Memory B cell (primary cell): ENCODE measurements at places on chromosomes 2 and 18.

GRCh38 chr2:241745276-241745675 lies 10.8 kb downstream of the D2HGDH start:
- DNase-seq: no peak

DNA sequence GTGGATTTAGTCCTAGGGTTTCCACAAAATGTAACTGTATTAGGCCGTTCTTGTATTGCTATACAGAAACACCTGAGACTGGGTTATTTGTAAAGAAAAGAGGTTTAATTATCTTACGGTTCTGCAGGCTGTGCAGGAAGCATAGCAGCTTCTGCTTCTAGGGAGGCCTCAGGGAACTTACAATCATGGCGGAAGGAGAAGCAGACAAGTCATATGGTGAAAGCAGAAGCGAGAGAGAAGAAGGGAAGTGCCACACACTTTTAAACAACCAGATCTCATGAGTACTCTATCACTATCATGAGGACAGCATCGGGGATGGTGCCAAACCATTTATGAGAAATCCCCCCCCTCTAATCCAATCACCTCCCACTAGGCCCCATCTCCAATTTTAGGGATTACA lies 9.5 kb upstream of the CCDC68 start:
- DNase-seq: no peak

DNA sequence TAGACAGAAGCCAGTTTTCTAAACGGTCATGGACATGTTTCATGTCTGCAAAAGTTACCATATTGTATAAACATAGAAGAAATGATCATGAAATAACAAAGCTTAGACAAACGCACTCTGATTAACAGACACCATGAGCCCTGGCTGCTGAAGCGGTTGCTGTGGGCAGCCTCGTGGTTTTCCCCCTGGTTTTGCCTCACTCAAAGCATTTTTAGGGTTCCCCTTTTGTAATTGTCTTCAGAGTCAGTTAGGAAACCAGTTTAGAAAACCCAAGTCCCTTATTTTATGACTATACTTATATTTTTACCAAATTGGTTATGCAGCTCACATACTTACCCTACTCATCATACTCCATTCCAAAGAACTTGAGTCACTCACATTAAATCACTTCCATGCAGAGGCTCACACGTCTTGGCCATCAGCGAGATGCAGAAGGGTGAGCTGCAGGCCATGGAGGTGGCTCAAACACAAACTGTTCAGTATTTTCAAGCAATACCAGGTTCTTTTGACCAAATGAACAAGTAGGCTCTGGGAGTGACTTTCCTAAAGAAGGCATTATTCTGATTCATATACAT lies 105.6 kb upstream of the SALL3 start:
- DNase-seq: no peak

GRCh38 chr2:227414846-227415245 lies 27.1 kb upstream of the SCYGR1 start:
- DNase-seq: no peak

DNA sequence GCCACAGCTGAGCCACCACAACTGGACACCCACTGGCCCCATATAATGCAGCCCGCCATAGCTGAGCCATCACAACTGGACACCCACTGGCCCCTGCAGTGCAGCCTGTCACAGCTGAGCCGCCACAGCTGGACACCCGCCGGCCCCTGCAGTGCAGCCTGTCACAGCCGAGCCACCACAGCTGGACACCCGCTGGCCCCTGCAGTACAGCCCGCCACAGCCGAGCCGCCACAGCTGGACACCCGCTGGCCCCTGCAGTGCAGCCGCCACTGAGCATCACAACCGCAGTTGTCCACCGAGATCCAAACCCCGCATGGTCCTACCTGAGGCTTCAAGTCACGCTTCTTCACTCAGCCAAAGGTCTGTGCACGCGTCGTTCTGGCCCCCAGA lies 134.2 kb downstream of the PXDN start:
- DNase-seq: no peak

- DNase-seq: no peak
Observed at GRCh38 chr18:34358923-34359322, 134.2 kb upstream of the NOL4 start.

DNA sequence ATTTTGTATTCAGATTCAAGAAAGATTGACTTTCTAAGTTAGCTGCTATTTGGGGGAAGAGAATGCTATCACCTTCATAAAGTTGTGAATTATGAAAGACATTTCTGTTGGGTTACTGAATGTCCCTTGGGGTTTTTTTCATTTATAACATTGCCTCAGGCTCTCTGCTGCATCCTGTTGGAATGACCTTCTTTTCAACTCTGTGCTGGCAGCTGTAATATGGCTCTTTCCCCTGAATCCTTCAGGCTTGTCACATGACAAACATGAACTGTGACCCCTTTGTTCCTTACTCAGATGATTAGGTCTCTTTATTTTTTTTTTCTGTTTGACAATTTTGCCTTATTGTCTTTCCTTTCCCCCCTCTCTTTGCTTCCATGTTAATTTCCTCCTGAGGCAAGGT lies 159.8 kb downstream of the TAF4B start:
- DNase-seq: no peak

DNA sequence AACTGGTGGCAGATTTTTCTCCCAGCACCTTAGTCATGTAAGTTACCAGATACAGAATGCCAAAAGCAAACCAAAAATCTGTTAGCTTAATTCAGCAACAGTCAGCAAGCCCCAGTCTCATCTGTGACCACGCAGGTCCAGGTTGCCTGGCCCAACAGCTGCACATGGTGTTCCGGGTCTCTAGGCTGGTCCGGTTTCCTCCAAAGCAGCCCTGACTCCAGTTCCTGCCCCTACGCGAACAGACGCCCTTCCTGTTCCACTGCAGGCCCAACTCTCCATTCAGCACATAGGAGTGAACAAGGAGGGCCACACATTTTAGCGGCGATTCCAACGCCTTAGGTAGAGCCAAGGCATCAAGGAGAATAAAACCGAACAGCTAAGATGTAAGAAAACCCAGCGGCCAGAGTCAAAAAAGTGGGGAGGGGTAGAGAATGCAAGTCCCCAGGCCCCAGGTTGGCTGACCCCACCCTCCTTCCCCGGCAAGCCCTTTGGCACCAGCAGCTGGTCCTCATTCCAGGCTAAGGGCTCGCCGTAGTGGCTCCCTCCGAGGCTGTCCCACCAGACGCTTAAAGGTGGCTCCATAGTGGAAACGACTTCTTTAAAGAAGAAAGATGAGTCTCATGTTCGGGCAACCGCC lies 1.5 kb downstream of the STK25 start:
- DNase-seq: no peak
